T-helper 17 cell (primary cell): ENCODE measurements at places on chromosomes 5 and 9.
A peak's percentile ranks its signal among the peaks of the same experiment; 100 is the strongest.

DNA sequence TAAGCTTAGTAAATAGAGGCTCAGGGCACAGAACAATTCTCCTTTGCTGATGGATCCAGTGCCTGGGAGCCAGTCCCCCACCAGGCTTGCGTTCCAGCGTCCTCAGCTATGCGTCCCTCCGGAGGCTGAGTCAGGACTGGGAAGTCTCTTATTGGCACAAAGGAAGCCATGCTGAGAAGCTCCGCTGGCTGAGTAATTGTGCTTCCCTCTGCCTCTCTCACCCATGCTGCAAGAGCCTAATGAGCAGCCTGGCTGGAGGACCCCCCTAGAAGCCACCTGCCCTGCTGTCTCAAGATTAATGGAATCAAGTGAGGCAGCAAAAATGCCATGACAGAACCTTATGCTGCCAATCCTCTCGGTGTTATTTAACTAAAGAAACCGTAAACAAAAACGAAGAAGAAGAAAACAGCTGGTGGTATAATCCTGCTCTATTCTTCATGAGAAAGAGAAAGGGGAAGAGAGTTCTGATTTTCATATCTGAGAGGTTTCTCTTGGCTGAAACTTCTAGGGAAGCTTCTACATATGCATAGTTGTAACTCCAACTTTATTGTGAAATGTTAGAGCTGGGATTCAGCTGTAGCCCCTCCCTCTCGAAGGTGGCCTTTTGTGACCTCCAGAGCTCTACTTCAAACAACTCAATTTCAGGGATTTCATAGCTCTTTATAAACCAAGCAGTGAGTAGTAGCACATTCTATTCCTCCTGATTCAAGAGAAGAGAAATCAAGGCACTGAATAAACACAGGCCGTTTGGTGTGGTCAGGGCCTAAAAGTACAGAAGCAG, 185.4 kb upstream of the SEMA6A start:
- no peaks in the 10 kb centered on the region for H3K36me3 ChIP-seq
- H3K27ac ChIP-seq: no peak overlapping the region
- peaks cover 18% of the 10 kb centered on the region for H3K27me3 ChIP-seq
- H3K4me3 ChIP-seq: no peak overlapping the region
- no peaks in the 10 kb centered on the region for H3K4me1 ChIP-seq
- no peak for DNase-seq

DNA sequence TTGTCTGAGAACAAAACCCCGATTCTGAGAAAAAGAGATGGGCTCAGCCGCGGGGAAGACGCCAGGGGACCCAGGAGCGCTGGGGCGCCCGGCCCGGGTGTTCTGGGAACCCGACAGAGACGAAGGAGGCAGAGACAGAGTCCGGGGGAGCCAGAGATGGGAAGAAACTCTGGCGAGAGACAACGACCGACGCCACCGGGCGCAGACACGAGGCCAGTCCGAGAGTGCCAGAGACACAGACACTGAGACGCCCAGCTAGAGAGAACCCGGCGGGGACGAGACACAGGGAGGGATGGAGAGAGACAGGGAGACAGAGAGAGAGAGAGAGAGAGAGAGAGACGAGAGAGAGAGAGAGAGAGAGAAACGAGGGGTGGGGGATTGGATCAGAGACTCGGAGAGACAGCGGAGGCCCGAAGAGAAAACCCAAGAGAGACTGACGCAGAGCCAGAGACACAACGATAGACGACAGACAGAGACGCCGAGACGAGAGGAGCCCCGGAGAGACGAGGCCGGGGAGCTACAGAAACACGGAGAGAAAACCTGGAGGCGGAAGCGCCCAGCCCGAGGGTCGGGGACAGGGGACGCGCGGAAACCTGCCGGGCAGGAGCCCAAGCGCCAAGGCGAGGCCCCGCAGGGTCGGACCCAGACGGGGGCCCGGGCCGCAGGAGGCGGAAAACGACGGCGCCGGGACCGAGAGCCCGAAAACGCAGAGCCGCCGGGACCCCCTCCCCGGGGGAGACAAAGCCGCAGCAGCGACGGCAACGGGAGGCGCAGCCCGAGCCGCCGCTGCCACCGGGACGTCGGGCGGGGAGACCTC, 3.3 kb downstream of the NR5A1 start:
- no peak for DNase-seq
- peaks cover 35% of the 10 kb centered on the region for H3K27me3 ChIP-seq
- H3K4me1 ChIP-seq: peaks cover 12% of the 10 kb centered on the region
- no peak overlapping the region for H3K27ac ChIP-seq
- peaks cover 10% of the 10 kb centered on the region for H3K36me3 ChIP-seq

DNA sequence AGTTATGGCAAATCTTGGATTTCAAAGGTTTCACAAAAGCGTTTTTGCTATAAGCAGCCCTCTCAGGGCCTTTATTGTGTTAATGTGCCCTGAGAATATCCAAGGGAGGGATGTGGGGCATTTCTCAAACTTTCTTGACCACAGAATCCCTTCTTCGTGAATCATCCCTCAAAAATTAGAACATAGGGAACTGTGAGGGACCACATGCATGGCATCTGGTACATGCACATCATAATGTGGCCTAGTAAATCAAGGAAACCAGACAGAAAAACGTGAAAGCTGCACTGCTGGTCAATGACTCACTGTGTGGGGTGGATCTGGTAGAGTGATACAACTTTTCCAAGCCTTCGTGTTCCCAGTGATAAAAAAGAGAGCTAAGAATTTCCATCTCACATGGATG, 22.4 kb downstream of the DDX31 start:
- H3K27ac ChIP-seq: no peak overlapping the region
- no peak for DNase-seq
- H3K4me1 ChIP-seq: peaks cover 4% of the 10 kb centered on the region

- H3K27ac ChIP-seq: no peak overlapping the region
- H3K36me3 ChIP-seq: peaks cover 7% of the 10 kb centered on the region
- H3K4me3 ChIP-seq: no peak overlapping the region
- DNase-seq: no peak
- no peaks in the 10 kb centered on the region for H3K4me1 ChIP-seq
These were observed 117.3 kb upstream of the LHFPL2 start for GRCh38 chr5:78765756-78766411.

DNA sequence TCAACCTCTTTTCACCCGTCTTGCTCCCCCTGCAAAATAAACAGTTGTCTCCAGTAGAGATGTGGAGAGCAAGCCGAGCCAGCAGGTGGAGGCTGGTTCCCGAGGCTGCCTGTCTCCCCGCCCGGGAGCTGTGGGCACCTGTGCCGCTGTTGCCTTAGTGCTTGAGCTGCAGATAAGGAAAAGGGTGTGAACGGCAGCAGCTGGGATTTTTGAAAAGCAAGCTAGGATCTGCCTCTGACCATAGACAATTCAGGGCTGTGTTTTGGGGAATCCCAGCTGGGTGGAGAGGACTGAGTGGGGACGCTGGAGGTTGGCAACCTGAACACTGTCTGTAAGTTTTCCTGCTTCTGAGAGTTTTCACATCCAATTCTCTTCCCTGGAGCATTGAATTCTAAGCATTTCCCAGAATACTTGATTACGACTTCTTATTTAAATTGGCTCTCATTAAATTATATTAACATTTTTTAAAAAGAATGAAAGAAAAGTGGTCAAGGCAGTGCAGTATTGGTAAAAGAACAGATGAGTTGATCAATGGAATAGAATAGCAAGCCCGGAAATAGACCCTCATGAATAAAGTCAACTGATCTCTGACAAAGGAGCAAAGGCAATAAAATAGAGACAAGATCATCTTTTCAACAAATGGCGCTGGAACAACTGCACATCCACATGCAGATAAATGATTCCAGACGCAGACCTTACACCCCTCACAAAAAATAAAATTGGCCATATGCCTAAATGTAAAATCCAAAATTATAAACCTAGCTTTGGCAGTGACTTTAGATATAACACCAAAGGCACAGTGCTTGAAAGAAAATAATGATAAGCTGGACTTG, 9.7 kb downstream of the WNK2 start:
- no peaks in the 10 kb centered on the region for H3K4me1 ChIP-seq
- H3K4me3 ChIP-seq: no peak overlapping the region
- no peak overlapping the region for H3K27ac ChIP-seq

DNA sequence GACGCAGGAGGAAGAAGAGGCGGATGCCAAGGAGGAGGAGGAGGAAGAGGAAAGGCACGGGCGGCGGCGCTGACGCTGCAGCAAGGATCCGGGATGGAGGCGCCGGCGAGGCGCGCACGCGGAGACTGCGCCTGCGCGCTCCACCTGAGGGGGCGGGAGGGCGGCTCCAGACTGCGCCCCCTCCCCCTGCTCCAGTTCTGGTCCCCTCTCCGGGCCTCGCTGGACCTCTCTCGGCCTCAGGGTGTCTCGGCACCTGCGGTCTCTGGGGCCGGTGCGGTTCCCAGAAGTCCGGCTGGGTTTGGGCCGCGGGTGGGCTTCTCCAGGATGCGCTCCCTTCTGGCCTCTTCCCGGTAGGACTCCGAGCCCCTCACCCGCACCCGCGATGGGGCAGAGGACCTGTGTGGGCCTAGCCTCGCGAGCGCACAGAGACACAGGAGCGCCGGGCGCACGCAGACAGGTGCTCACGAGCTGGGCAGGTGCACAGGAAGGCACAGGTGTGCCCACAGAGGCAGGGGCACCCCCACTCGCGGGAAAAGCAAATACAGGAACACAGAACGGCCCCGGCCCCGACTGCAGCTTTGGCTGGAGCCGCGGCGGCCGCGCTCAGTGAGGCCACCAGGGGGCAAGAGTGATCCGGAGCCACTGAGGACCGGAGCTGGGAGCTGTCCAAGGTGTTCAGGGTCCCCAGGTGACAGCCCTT, at the start of gene NPDC1:
NPDC1 (minus strand) TSS at position 90 of the 700 bp plus-strand sequence. CDS start 188 bp downstream, outside the sequence.
- H3K4me3 ChIP-seq: peak within 1 kb of the TSS; percentile 90
- no peaks in the 10 kb centered on the region for H3K36me3 ChIP-seq
- peaks cover 18% of the 10 kb centered on the region for H3K4me1 ChIP-seq
- peak; percentile 68 for DNase-seq
- H3K27me3 ChIP-seq: peaks cover 17% of the 10 kb centered on the region

DNA sequence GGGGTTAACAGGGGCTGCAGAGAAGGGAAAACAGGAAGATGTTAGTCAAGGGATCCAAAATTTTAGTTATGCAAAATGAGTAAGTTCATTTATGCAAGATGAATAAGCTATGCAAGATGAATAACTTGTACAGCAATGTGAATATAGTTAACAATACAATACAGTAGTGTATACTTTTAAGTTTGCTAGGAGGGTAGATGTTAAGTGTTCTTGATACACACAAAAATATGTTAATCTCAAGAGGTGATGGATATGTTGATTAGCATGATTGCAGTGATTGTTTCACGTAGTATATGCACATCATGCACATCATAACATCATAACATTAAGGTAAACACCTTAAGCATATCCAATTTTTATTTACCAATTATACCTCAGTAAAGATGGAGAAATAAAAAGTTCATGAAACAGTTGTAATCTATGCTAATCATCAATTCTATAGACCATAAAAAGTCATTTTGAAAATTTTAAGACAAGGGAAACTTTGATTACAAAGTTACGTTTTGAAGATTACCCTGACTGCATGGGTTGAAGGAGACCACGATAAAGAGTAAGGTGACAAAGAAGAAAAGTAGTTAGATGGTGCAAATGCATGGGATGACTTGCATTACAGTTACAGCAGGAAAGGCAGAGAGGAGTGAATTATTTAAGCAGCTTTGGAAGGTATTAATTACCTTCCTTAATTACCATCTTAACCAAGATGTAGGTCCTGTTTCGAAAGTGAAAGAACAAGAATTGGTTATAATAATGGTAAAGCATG, 31.4 kb downstream of the FAM174A start:
- DNase-seq: no peak
- H3K27ac ChIP-seq: peak overlapping the region; percentile 96
- peaks cover 18% of the 10 kb centered on the region for H3K4me1 ChIP-seq
- H3K36me3 ChIP-seq: peaks cover 9% of the 10 kb centered on the region
- H3K27me3 ChIP-seq: no peaks in the 10 kb centered on the region

GRCh38 chr9:85062385-85063022, 393.0 kb downstream of the NTRK2 start:
- H3K27me3 ChIP-seq: peaks cover 34% of the 10 kb centered on the region
- no peaks in the 10 kb centered on the region for H3K36me3 ChIP-seq
- H3K4me1 ChIP-seq: no peaks in the 10 kb centered on the region
- DNase-seq: no peak
- H3K27ac ChIP-seq: no peak overlapping the region

GRCh38 chr5:31987985-31988710, 186.0 kb downstream of the GOLPH3 start:
- H3K4me1 ChIP-seq: no peaks in the 10 kb centered on the region
- no peak for DNase-seq
- H3K27me3 ChIP-seq: peaks cover 24% of the 10 kb centered on the region
- H3K4me3 ChIP-seq: no peak overlapping the region

DNA sequence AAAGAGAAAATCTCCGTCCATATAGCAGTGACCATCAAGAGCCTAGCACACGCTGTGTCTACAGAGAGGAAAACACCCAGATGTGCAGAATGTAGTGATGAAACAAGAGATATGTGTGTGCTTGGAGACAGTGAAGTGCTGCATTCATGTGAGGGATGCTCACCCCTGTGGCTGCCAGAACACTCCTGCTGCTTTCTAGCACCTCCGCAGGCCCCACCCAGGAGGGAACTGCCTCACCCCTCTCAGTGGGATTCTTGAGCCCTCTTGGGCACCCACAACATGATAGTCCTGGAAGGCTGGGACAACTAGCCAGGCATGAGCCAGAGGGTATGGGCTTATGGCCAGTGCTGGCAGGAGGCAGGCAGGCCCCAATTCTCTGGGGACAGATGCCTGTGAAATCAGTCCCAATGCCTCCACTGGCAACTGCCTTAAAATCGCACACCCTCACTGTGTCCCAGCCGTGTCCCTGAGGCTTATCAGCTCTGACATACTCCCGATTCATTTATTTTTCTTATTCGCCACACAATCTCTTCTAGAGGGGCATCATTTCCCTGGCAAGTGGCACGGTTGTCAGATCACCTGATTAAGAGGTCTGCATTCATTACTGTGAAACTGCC, 73.2 kb upstream of the FSTL4 start:
- H3K4me1 ChIP-seq: no peaks in the 10 kb centered on the region
- H3K27me3 ChIP-seq: peaks cover 73% of the 10 kb centered on the region
- H3K4me3 ChIP-seq: no peak overlapping the region
- DNase-seq: no peak
- H3K27ac ChIP-seq: no peak overlapping the region

- no peak for DNase-seq
- peaks cover 39% of the 10 kb centered on the region for H3K27me3 ChIP-seq
- peak overlapping the region; percentile 47 for H3K4me3 ChIP-seq
- no peak overlapping the region for H3K27ac ChIP-seq
- peaks cover 2% of the 10 kb centered on the region for H3K36me3 ChIP-seq
These were observed 3.0 kb downstream of the NFIL3 start for GRCh38 chr9:91420501-91421127.

- no peak for DNase-seq
- H3K27ac ChIP-seq: no peak overlapping the region
- no peaks in the 10 kb centered on the region for H3K27me3 ChIP-seq
- peaks cover 8% of the 10 kb centered on the region for H3K36me3 ChIP-seq
- H3K4me1 ChIP-seq: peaks cover 2% of the 10 kb centered on the region
These were observed 55.3 kb downstream of the SMIM23 start for GRCh38 chr5:171840711-171841522.

DNA sequence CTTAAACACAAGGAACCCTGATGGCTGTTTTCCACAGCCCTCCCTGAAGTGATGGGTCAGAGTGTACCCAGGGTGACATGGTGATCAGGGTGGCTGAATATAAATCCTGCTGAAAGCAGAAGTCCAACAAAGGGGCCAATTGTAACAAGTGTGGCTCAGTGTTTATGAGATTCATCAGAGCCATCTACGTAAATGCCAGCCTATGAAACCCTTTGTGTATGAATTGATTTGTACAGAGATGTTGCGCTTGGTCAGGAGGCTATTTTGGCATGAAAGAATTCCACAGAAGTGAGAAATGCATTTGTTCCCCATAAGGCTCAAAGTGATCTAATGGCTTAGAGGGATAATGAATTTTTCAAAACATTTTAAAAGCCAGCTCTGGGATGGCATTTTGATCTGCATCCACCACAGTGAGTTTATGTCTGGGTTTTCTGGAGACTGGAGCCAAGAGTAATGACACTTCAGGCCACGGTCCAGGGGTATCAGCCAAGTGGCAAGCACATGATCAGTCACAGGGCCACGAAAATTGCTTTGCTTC, 12.4 kb downstream of the PRUNE2 start:
- H3K4me3 ChIP-seq: no peak overlapping the region
- peaks cover 2% of the 10 kb centered on the region for H3K4me1 ChIP-seq
- H3K36me3 ChIP-seq: no peaks in the 10 kb centered on the region
